Endodermal cell (in vitro differentiated cells): ENCODE measurements at places on chromosomes 16 and 17. TPM values are rescaled to one million over a fixed set of nuclear protein-coding genes. Genes with fewer than 3 reads are reported as not detected.

GRCh38 chr16:17801068-17801467, 330.3 kb upstream of the XYLT1 start:
- no peaks in the 10 kb centered on the region for H3K4me1 ChIP-seq
- no peaks in the 10 kb centered on the region for H3K36me3 ChIP-seq
- no peak overlapping the region for H3K27ac ChIP-seq
- H3K4me3 ChIP-seq = no peak overlapping the region
- DNase-seq = no peak
- H3K27me3 ChIP-seq = no peaks in the 10 kb centered on the region

CCT6B gene
- 1.8 to 2.8 TPM (median 2.0 TPM) in 3 replicates for total RNA-seq

C16orf96 gene
- 1.0 to 1.6 TPM (median 1.6 TPM) in 3 replicates for total RNA-seq

ACBD4 gene
- total RNA-seq = 14.0 and 17.4 TPM in 2 replicates

WFDC1 gene
- not detected in 2 replicates for total RNA-seq

- H3K27ac ChIP-seq = no peak overlapping the region
- no peak for DNase-seq
- H3K4me1 ChIP-seq = no peaks in the 10 kb centered on the region
- no peak overlapping the region for H3K4me3 ChIP-seq
Observed at GRCh38 chr17:51231999-51232398, 27.9 kb downstream of the MBTD1 start.

ARMC7 gene
- 13.5 to 21.5 TPM (median 20.0 TPM) in 3 replicates for total RNA-seq

DOC2A gene
- total RNA-seq = 5.6 to 6.2 TPM (median 6.0 TPM) in 3 replicates

GRCh38 chr16:89613954-89614459, 565 bp downstream of the DPEP1 start:
- H3K27me3 ChIP-seq = no peaks in the 10 kb centered on the region
- no peaks in the 10 kb centered on the region for H3K36me3 ChIP-seq
- H3K27ac ChIP-seq = no peak overlapping the region
- H3K4me3 ChIP-seq = no peak overlapping the region

XYLT1 gene
- 19.9 to 33.8 TPM (median 28.5 TPM) in 3 replicates for total RNA-seq

- H3K27ac ChIP-seq = no peak overlapping the region
- H3K4me3 ChIP-seq = no peak overlapping the region
- no peaks in the 10 kb centered on the region for H3K27me3 ChIP-seq
- H3K36me3 ChIP-seq = no peaks in the 10 kb centered on the region
Observed at GRCh38 chr16:82954224-82954929, 327.6 kb downstream of the CDH13 start.

- DNase-seq = no peak
- peaks cover 87% of the 10 kb centered on the region for H3K27me3 ChIP-seq
- no peak overlapping the region for H3K27ac ChIP-seq
- H3K36me3 ChIP-seq = no peaks in the 10 kb centered on the region
- no peaks in the 10 kb centered on the region for H3K4me1 ChIP-seq
Observed at GRCh38 chr17:4642286-4642685, 808 bp upstream of the ALOX15 start.

BTBD17 gene
- total RNA-seq = 0.18 to 0.40 TPM in 2 of 3 replicates, not detected in the other

DNA sequence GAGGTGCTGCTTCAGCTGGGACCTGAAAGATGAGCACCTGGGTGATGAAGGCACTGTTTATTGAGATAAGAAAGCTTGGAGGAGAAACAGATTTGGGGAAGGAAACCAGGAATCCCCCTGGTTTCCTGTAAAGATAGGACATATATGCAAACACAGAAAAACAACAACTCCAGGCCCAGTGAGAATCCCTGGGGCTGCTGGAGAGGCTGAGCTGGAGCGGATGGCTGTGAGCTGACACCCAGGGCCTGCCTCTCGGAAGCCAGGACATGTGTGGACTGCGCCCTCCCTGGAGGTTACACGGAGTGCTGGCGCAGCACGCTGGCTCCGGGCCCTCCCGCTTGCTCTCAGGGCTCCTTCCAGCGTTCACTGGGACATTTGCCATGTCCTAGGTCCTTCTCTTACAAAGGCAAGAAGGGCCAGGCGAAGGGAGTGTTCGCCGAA, 57.5 kb downstream of the CYB5B start:
- H3K36me3 ChIP-seq = no peaks in the 10 kb centered on the region
- H3K4me3 ChIP-seq = no peak overlapping the region
- H3K27me3 ChIP-seq = no peaks in the 10 kb centered on the region
- peak; percentile 67 for DNase-seq

DNA sequence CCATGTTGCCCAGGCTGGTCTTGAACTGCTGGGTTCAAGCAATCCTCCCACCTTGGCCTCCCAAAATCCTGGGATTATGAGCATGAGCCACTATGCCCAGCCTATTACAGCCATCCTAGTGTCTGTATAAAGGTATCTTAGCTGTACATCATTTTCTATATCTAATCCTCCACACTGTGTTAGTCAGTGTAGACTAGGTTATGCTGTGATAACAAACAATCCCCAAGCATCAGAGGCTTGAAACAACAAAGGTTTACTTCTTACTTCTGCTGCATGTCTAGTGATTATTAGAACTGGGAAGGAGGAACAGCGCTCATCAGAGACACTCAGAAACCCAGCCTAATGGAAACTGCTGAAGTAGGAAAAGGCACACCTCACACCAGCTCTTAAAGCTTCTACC, 68.1 kb downstream of the ERCC4 start:
- no peaks in the 10 kb centered on the region for H3K36me3 ChIP-seq
- H3K27me3 ChIP-seq = no peaks in the 10 kb centered on the region
- no peak overlapping the region for H3K27ac ChIP-seq
- DNase-seq = no peak

FGF11 gene
- 8.8 to 108 TPM (median 9.0 TPM) in 3 replicates for total RNA-seq

PTX4 gene
- not detected in 3 replicates for total RNA-seq
